H1 (cell line): ENCODE measurements at places on chromosomes 12 and 14. TPM values are rescaled to one million over a fixed set of nuclear protein-coding genes. Genes with fewer than 3 reads are reported as not detected.

DNA sequence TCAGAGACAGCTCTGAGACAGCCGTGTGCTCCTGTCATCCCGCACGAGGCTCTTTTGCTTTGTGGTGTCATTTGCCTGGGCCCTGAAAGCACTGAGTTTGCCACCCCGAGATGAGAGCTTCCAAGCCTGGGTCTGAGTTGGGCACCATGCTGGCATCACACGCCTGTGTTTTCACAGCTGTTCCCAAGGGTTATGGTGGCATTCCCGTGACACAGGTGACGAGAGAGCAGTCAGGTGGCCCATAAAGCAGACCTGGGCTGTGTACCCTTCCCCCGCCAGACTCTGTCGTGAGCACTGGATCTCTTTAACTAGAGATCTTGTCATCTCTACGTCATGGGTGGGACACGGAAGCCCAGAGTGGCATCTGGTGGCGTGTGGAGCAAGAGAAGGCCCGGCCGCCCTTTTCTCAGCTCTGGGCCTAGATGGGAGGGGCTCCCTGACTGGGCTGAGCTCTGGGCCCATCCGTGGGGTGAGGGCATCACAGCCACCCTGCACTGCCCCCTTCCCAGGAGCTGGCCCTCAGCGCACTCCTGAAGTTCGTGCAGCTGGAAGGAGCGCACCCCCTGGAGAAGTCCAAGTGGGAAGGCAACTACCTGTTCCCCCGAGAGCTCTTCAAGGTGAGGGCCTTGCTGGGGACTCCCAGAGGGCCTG is 2.6 kb downstream of the NOC4L start:
- DNase-seq = no peak

GRCh38 chr12:57553343-57554202 is 3.7 kb downstream of the KIF5A start:
- no peak for DNase-seq

- DNase-seq = no peak
Measured at GRCh38 chr14:65377576-65377975, 35.0 kb upstream of the FUT8 start.

Gene TMPRSS12
- polyA plus RNA-seq = not detected in 2 replicates

GRCh38 chr14:38989922-38990546 is 113.0 kb downstream of the SEC23A start:
- no peak for DNase-seq

Gene CCDC60
- 0.05 and 0.06 TPM in 2 replicates for polyA plus RNA-seq

GRCh38 chr12:51127050-51127729 is 43.8 kb upstream of the CSRNP2 start:
- no peak for DNase-seq

Gene AICDA
- not detected in 2 replicates for polyA plus RNA-seq

DNA sequence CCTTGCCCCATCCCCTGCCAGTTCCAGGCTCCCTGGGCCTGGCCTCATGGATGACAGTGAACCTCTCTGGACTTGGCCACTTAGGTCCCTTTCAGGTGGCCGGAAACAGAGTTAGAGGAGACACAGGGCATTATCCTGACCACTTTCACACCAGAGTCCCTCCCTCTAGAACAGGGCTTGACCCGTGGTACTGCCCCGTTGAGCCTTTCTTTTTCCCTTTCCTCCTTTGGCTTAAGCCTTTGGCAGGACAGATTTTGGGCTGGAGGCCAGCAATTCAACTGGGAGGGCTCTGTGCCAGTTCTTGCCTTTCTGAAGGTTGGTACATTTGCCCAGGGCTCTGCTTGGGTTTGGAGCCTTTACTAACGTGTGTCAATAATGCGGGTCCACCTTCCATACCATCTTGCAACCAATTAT is 22.8 kb downstream of the TPCN1 start:
- DNase-seq = no peak

DNA sequence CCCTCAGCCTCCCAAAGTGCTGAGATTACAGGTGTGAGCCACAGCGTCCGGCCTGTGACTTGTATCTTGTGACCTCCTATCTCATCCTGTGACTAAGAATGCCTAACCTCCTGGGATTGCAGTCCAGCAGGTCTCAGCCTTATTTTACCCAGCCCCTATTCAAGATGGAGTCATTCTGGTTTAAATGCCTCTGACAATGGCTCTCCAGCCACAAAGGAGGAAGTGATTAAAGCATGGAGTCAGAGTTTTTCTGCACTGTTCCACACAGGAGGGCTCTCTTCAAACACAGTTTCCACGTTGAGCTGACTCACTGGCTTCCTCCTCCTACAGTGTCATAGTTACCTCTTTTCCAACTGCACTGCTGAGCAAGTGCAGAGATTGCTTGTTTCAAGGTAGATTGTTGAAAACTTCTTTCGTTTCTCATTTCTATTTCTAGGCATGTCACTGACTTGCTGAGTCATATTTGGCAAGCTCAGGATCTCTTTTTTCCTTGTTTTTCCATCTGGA is 383.8 kb downstream of the PCNX1 start:
- DNase-seq = no peak
